ENCODE measurements at places on chromosomes 2 and 18. TPM values are rescaled to one million over a fixed set of nuclear protein-coding genes. Genes with fewer than 3 reads are reported as not detected.

The TGFBRAP1 gene
- 14.4 TPM for total RNA-seq

The DSC2 gene
- total RNA-seq, result under 0.01 TPM

The LYG2 gene
- total RNA-seq, result not detected

The TXNDC9 gene
- 89.9 TPM for total RNA-seq

The MITD1 gene
- total RNA-seq, result 19.4 TPM

The TM4SF20 gene
- total RNA-seq, result under 0.01 TPM

The USP34 gene
- total RNA-seq, result 104 TPM

The ALPI gene
- total RNA-seq, result not detected

The EFHD1 gene
- 2.0 TPM for total RNA-seq

The HOXD9 gene
- not detected for total RNA-seq

The MGAT4A gene
- total RNA-seq, result 0.28 TPM

The RNF125 gene
- 0.28 TPM for total RNA-seq

The SLC40A1 gene
- 5.9 TPM for total RNA-seq

The LIMS2 gene
- 4.8 TPM for total RNA-seq

The RSAD2 gene
- 0.85 TPM for total RNA-seq

The HOXD11 gene
- 0.28 TPM for total RNA-seq

The ALK gene
- not detected for total RNA-seq

The CELF4 gene
- not detected for total RNA-seq

The MSTN gene
- 0.56 TPM for total RNA-seq

The CMPK2 gene
- 0.38 TPM for total RNA-seq

The ANKRD53 gene
- total RNA-seq, result 0.28 TPM

The FZD7 gene
- total RNA-seq, result 10.7 TPM

The FOXD4L1 gene
- total RNA-seq, result 0.19 TPM

The ORC2 gene
- 14.1 TPM for total RNA-seq

The CDKL4 gene
- total RNA-seq, result 11.8 TPM

The PTH2R gene
- total RNA-seq, result not detected

The GPR17 gene
- not detected for total RNA-seq

The HNMT gene
- total RNA-seq, result 28.0 TPM

The PROKR1 gene
- not detected for total RNA-seq

The ALPG gene
- not detected for total RNA-seq

The PXDN gene
- total RNA-seq, result 204 TPM

The LYPD1 gene
- total RNA-seq, result 32.1 TPM

The MYO5B gene
- total RNA-seq, result 0.28 TPM

The CCDC74B gene
- 2.3 TPM for total RNA-seq

The ZNF804A gene
- total RNA-seq, result under 0.01 TPM

The PTPN4 gene
- total RNA-seq, result 23.1 TPM

The CRACDL gene
- total RNA-seq, result not detected

The C2orf72 gene
- 0.38 TPM for total RNA-seq

The ERFE gene
- 2.8 TPM for total RNA-seq

The SULT1C3 gene
- not detected for total RNA-seq

The ASTL gene
- total RNA-seq, result not detected

The IHH gene
- total RNA-seq, result not detected

The RPRM gene
- not detected for total RNA-seq

The DGKD gene
- total RNA-seq, result 13.5 TPM

The DTNA gene
- total RNA-seq, result 31.3 TPM

The LIMS3 gene
- total RNA-seq, result 1.1 TPM

The ATG16L1 gene
- 29.0 TPM for total RNA-seq

The BMP10 gene
- not detected for total RNA-seq

The IL18RAP gene
- total RNA-seq, result not detected

Measured in regular cardiac myocyte (primary cell).